Right atrium auricular region (tissue), 2 donors: ENCODE measurements at places on chromosomes 3 and 15.
A peak's percentile ranks its signal among the peaks of the same experiment; 100 is the strongest.

- H3K27ac ChIP-seq = no peak overlapping the region
- H3K4me1 ChIP-seq = no peaks in the 10 kb centered on the region
- DNase-seq = no peak
- H3K27me3 ChIP-seq = no peaks in the 10 kb centered on the region
- H3K4me3 ChIP-seq = no peak overlapping the region
Observed at GRCh38 chr15:29130951-29131839, 138.4 kb downstream of the NSMCE3 start.

- H3K4me3 ChIP-seq = no peak overlapping the region
- no peaks in the 10 kb centered on the region for H3K36me3 ChIP-seq
- H3K27ac ChIP-seq = no peak overlapping the region
- no peak for DNase-seq
- no peaks in the 10 kb centered on the region for H3K27me3 ChIP-seq
Observed at GRCh38 chr3:122004991-122005565, 17.0 kb downstream of the ILDR1 start.

GRCh38 chr3:63613561-63613960 is 38.9 kb upstream of the SNTN start:
- no peaks in the 10 kb centered on the region for H3K36me3 ChIP-seq
- H3K27ac ChIP-seq = no peak overlapping the region
- H3K27me3 ChIP-seq = no peaks in the 10 kb centered on the region

- H3K36me3 ChIP-seq = no peaks in the 10 kb centered on the region
- H3K27ac ChIP-seq = peak overlapping the region; percentile 88
- DNase-seq = peak; percentile 60
- H3K27me3 ChIP-seq = no peaks in the 10 kb centered on the region
- peak overlapping the region; percentile 87 for H3K4me3 ChIP-seq
Observed at GRCh38 chr15:55289011-55289745, 435 bp downstream of the RAB27A start.

- no peaks in the 10 kb centered on the region for H3K27me3 ChIP-seq
- no peak for DNase-seq
- H3K4me3 ChIP-seq = no peak overlapping the region
- no peaks in the 10 kb centered on the region for H3K4me1 ChIP-seq
- H3K36me3 ChIP-seq = no peaks in the 10 kb centered on the region
- no peak overlapping the region for H3K27ac ChIP-seq
Observed at GRCh38 chr3:41683666-41684350, 278.1 kb downstream of the ULK4 start.

GRCh38 chr15:100189319-100189718 is 152.5 kb downstream of the ADAMTS17 start:
- no peaks in the 10 kb centered on the region for H3K36me3 ChIP-seq
- DNase-seq = no peak
- no peak overlapping the region for H3K27ac ChIP-seq
- H3K4me1 ChIP-seq = no peaks in the 10 kb centered on the region

DNA sequence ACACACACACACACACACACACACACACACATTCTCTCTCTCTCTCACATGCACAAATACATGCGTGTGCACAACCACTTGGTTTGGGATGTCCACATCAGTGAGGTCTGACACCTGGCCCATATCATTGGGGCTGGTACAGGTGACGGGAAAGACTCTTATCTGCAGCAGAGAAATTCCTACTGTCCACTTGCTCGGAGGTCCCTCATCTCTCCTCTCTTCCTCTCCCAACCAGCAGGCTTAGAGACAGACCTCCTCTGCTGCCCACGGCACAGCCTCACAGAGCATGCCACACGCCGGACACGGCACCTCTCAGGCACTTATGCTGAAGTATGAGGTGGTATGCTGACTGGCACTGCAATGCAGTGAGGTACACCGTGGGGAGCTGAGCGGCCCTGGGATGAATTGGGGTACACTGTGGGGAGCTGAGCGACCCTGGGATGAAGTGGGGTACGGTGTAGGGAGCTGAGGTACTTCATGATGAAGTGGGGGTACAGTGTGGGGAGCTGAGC is 41.7 kb downstream of the MAGEF1 start:
- H3K4me3 ChIP-seq = no peak overlapping the region
- no peaks in the 10 kb centered on the region for H3K27me3 ChIP-seq
- H3K4me1 ChIP-seq = no peaks in the 10 kb centered on the region
- no peaks in the 10 kb centered on the region for H3K36me3 ChIP-seq
- DNase-seq = no peak

DNA sequence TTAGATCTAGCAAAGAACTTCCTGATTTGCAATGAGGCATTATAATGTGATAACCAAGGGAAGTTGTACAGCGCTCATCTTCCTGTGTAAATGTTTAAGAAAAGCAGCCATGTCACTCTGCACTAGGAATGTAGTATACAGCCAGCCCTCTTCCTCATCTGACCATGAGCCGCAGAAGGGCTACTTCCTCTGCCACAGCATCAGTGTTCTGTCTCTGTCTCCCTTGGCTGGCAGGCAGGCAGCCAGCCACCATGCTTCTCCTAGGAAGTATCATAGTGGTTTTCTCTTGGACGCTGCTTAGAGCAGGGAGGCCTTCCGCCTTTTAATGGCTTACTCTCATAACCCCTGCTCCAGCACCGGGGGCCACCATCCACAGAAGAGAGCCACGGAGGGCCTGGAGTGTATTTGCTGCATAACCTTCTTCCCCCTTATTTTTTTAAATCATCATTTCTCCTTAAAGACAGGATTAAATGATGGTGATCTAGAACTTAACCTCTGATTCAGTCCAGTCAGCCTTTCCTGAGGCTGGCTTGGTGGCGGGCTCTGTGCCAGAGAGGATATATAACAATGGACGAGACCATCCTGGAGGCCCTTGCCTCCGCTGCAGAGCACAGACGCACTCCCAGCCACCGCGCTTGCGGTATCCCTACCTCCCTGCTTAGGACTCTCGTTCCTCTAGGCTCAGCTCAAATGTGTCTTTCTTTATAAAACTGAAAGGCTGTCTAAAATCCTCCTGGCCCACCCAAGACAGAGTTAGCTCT is 57.3 kb upstream of the PLXNA1 start:
- H3K4me1 ChIP-seq = no peaks in the 10 kb centered on the region
- no peaks in the 10 kb centered on the region for H3K36me3 ChIP-seq
- no peak overlapping the region for H3K4me3 ChIP-seq

DNA sequence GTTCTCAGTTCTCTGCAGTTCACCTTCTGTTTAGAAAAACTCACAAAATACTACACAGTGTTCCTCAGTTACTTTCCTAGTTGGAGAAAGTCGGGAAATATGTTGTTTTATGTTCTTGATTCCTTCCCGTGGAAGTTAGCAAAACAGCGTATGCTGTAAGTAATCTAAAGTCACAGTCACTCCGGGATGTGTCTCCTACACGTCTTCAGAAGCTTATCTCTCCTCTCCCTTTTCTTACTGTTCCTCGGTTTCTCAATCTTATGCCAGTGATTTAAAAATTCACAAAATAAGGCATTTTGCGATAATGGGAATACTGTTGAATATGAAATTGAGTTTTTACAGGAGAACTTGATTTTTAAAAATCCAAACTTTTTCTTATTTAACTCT is 1.7 kb downstream of the HEG1 start:
- peak overlapping the region; percentile 93 for H3K27ac ChIP-seq
- peaks cover 82% of the 10 kb centered on the region for H3K4me1 ChIP-seq
- peak overlapping the region; percentile 84 for H3K4me3 ChIP-seq

GRCh38 chr15:58232281-58233065 is 94.3 kb downstream of the AQP9 start:
- H3K4me1 ChIP-seq = no peaks in the 10 kb centered on the region
- no peaks in the 10 kb centered on the region for H3K27me3 ChIP-seq
- no peak overlapping the region for H3K4me3 ChIP-seq
